Mesothelial cell of epicardium (in vitro differentiated cells): ENCODE measurements at places on chromosomes 11 and 22. TPM values are rescaled to one million over a fixed set of nuclear protein-coding genes. Genes with fewer than 3 reads are reported as not detected.

The LMO1 gene
- total RNA-seq = 2.5 to 4.1 TPM (median 3.2 TPM) in 3 replicates

The SLC29A2 gene
- 33.0 to 35.9 TPM (median 35.7 TPM) in 3 replicates for total RNA-seq

The ASPHD2 gene
- total RNA-seq = 1.9 to 2.6 TPM (median 2.5 TPM) in 3 replicates

The OR4D5 gene
- not detected in 3 replicates for total RNA-seq

GRCh38 chr11:125949271-125950177 lies 3.7 kb downstream of the VSIG10L2 start:
- no peak for DNase-seq

DNA sequence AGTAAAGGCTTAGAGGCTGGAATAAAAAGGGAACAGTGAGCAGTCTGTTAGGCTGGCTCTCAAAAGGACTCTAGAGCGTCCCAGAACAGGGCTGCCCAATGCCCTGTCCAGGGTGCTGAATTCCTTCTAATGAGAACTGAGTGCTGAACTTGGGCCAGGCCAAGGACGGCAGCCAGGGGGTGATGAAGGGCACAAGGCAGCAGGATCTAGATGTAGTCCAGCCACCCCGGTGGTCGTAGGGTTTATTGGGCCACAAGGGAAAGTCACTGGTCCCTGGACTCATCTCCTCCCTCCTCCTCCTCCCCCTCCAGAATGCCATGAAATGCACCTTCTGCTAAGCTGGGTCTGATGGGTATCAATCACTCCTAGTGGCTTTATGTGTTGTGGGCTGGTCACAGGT lies 19.2 kb downstream of the NPTXR start:
- peak; percentile 80 for DNase-seq

DNA sequence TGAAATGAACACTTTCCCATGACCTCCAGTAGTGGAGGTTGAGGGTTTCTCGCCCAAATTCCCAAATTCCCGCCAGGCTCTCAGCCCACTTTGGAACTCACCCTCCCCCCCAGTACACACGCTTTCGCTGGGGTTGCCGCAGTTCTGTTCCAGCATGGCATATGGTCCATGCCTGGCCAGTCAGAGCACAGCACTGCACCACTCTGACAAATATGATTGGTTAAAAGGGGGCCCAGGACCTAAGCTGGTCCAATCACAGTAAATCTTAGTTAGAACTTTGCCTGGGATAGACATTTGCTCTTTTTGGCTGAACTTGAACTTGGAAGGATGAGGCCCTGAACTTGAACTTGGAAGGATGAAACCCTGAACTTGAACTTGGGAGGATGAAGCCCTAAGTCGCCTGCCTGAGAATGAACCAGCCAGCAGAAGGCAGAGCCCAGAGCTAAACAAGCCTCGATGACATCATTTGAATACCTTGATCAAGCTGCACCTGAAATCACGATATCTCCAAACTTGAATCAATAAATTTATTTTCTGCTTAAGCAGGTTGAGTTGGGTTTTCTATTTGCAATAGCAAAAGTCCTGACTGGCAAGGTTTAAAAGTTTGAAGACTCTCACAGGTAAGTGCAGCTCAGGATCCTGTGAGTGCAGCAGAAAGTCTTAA lies 12.6 kb upstream of the SSTR3 start:
- no peak for DNase-seq

DNA sequence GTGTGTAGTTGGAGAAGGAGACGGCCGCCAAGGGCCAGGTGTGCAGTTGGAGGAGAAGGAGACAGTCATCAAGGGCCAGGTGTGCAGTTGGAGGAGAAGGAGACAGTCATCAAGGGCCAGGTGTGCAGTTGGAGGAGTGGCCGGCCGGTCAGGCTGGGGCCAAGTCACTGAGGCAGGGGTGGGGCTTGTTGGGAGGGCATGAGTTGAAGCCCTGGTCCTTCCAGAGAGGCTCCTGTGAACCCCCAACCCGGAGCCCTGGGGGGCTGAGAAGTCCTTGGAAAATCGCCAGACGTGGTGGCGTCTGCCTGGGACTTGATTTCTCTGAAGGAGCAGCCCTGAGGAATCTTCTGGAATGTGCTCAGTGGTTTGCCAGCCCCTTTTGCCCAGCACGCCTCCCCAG lies 1320.5 kb downstream of the BRD1 start:
- no peak for DNase-seq

GRCh38 chr11:6391537-6392134 lies 1.4 kb downstream of the SMPD1 start:
- DNase-seq = no peak
